CD8-positive, alpha-beta T cell (primary cell): ENCODE measurements at places on chromosomes 5 and 9. TPM values are rescaled to one million over a fixed set of nuclear protein-coding genes. Genes with fewer than 3 reads are reported as not detected.

DNA sequence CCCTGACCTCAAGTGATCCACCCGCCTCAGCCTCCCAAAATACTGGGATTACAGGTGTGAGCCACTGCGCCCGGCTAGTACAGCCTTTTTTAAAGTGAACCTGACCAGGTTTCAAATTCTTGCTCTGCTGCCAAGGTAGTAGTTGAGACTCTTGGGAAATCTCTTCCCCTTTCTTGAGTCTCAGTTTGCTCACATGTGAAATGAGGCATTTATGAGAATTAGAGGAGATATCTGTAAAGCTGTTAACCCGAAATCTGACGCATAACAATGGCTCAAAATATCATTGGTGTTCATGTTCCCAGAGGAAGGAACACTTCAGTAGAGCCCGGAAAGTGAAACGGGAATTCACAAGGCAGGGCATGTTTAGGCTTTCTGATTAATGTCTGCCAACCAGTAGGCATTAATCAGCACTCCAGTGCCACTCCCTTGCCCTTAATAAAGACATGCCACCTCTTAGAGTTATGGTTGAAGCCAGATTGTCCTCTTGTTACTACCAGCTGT, 1.5 kb downstream of the ARPC5L start:
- DNase-seq: no peak

GRCh38 chr5:112795342-112795741, 57.7 kb downstream of the APC start:
- DNase-seq: no peak

DNA sequence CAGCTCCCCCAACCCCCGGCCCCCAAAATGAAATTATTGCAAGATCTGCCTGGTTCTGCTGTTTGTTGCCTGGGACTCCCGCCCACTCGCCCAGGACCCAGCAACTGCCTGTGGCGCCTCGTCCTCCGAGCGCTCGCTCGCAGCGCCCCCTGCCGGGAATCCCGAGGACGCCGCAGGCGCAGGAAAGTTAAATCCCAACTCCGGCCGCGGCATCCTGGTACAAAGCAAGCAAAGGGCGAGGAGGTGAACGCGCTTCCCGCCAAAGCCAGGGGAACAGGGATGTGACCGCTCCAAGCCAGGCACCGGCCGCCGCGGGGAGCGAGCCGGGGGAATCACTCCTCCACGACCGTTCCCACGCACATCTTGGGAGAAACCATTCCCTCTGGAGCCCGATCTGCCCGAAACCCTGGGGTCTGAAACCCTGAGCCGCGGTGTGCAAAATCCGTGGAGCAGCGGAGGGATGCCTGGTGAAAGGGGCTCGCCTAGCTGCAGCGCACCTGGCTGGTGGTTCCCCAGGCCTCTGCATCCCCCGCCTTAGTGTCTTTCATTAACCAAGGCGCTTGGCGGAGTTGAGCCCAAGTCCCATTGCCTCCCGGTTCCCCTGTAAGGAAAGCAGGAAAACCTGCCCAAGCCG, 1.3 kb downstream of the SEMA5A start:
- no peak for DNase-seq

The PLPP1 gene
- 5.9 TPM for total RNA-seq

- no peak for DNase-seq
These were observed 21.8 kb downstream of the TNIP1 start for GRCh38 chr5:151058891-151059489.

- DNase-seq: no peak
These were observed 103.7 kb downstream of the FEM1C start for GRCh38 chr5:115440782-115441451.

The NDOR1 gene
- total RNA-seq: 18.6 TPM

- DNase-seq: no peak
These were observed 66.6 kb upstream of the CTNNA1 start for GRCh38 chr5:138686668-138687067.

DNA sequence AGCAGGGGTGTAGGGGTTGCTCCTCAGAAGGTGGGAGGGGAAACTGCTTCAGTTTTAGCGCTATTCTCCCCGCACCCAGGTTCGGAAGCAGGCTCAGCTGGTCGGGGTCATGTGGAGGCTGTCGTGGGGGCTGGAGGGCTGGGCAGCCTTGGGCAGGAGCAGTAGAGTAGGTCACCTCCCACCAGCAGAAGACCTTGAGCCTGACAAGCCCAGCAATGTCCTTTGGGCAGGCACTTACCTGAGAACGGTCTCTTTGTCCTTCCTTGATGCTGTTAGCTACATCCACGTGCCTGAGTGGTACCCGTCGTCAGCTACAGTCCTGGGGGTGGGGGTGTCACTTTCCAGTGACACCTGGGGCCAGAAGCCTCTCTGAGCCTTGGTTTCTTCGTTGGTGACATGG, 20.3 kb downstream of the ENHO start:
- no peak for DNase-seq

GRCh38 chr5:79191457-79191856, 44.5 kb upstream of the JMY start:
- DNase-seq: no peak

- DNase-seq: no peak
These were observed 147.3 kb downstream of the TTLL11 start for GRCh38 chr9:121945849-121946248.

DNA sequence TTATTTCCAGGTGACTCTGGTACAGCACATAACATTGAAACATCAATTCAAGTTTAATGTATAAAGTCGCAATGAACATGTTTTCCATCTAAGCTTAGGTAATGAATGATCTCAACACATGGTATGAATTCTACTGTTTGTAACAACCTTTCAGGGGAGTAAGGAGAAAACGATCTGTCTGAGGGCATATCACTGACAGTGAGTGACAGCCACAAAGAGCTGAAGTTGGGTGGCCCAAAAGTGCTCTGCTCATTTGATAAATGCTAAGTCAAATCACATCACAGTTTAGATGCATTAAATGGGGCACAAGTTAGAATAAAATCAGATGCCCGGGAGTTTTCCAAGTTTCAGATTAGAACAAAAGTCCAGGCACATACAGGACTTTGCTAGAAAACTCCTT, 1.2 kb downstream of the FANCC start:
- DNase-seq: no peak

- no peak for DNase-seq
These were observed 62.4 kb downstream of the MARCHF3 start for GRCh38 chr5:126967808-126968466.

GRCh38 chr5:150485693-150486401, 22.1 kb upstream of the NDST1 start:
- DNase-seq: peak; percentile 27

The RACK1 gene
- 2,370 TPM for total RNA-seq

- no peak for DNase-seq
These were observed 134.1 kb downstream of the RGS3 start for GRCh38 chr9:113597390-113598241.
